ENCODE measurements at places on chromosomes 11 and 22. TPM values are rescaled to one million over a fixed set of nuclear protein-coding genes. Genes with fewer than 3 reads are reported as not detected.
A peak's percentile ranks its signal among the peaks of the same experiment; 100 is the strongest.

THRSP gene
- 0.72 TPM for total RNA-seq

FOXRED2 gene
- total RNA-seq: 42.4 TPM

MRGPRX4 gene
- not detected for total RNA-seq

FCHSD2 gene
- total RNA-seq: 20.5 TPM

DNA sequence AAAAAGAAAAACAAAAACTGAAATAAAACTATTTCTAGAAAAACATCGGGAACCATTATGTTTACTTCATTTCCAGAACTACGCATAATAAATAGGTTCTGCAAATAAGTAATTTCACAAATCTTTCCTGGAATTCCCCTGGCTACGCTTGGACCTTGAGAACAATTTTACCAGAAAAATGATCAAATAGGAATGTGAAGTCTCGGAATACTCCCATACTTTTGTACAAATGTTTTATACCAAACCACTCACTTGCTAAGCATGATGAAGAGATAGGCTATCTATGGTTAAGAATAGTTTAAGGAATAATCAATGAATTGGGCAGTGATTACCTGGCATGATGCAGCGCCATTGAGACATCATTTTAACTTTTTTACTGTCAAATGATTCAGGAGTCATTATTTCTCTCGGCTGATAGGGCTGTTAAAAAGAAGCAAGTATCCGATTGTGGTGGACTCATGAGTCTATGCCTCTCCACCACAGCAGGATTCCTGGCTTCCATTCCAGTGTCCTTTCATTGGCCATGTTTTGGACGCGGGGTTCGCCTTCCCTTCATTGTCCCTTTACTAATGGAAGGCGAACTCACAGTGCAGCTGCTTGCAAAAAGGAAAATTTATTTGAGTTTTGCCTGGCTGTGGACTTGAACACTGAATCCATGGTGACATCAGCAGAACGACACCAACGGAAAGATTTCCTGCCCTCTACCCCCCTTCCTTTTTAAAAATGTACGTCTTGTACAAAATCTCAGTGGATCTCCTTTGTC lies 39.9 kb upstream of the BLID start:
- H3K27ac ChIP-seq: no peak overlapping the region
- no peak for DNase-seq
- H3K36me3 ChIP-seq: peaks cover 24% of the 10 kb centered on the region
- H3K27me3 ChIP-seq: no peaks in the 10 kb centered on the region
- no peak overlapping the region for H3K4me3 ChIP-seq

- no peaks in the 10 kb centered on the region for H3K36me3 ChIP-seq
- no peak overlapping the region for H3K27ac ChIP-seq
- peaks cover 11% of the 10 kb centered on the region for H3K4me1 ChIP-seq
- DNase-seq: no peak
Observed at GRCh38 chr11:66448523-66448922, 9.9 kb upstream of the MRPL11 start.

- H3K27ac ChIP-seq: no peak overlapping the region
- H3K27me3 ChIP-seq: no peaks in the 10 kb centered on the region
- no peak for DNase-seq
- no peak overlapping the region for H3K4me3 ChIP-seq
- H3K36me3 ChIP-seq: no peaks in the 10 kb centered on the region
- H3K4me1 ChIP-seq: peaks cover 18% of the 10 kb centered on the region
Observed at GRCh38 chr11:70265341-70265740, 5.1 kb upstream of the PPFIA1 start.

DNA sequence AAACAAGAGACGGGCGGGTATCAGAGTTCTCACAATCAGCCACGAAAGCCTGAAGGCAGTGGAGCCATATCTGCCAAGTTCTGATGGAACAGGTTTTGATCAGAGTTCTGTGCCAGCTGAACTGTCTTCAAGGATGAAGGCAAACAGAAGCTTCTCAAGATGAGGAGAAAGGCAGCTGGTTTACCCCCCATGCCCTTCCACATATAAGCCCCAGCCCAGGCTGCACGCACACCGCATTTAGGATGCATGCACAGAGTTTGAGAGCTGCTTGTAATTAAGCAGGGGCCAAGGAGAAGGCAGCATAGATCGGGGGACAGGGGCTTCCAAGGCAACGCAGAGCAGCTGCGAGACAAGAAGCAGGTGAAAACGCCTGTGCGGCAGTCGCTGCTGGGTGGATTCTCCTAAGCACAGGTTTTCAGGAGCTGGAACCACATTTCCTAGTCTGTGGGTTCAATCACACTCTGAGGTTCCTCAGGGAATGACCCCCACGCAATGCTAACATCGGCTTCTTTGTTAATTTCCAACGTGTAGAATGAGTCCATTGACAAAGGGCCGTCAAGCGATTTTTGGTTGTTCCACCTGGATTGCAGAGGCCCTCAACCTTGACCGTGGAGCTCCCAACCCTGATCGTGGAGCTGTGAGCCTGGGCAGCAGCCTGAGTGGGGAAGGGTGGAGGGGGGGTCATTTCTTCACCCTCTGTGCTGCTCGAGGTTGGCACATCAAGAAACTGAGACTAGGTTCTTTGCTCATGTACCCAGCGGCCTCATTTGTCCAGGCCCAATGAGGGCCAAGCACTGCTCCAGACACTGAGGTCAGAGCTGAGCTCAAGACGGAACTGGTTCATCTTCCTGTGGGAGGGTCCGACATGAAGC lies 81.7 kb upstream of the SHISAL1 start:
- H3K27me3 ChIP-seq: no peaks in the 10 kb centered on the region
- H3K27ac ChIP-seq: no peak overlapping the region
- no peaks in the 10 kb centered on the region for H3K36me3 ChIP-seq

DNA sequence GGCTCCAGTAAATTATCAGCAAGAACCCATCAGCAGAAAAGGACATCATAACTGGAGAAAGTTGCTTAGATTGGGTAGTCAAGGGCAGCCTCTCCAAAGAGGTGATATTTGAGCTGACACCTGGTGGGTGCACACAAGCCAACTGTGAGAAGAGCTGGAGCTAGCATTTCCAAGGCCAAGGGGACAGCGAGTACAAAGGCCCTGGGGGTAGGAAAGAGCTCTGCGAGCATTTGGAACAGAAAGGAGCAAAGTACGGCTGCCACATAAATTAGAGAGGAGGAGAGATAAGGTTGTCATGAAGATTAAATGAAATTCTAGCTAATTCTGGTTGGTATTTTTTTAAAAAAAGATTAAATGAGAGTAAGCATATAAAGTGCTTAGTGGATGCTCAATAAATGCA lies 21.7 kb upstream of the SMCO4 start:
- H3K4me3 ChIP-seq: no peak overlapping the region
- DNase-seq: no peak
- no peaks in the 10 kb centered on the region for H3K27me3 ChIP-seq
- no peaks in the 10 kb centered on the region for H3K4me1 ChIP-seq
- H3K27ac ChIP-seq: no peak overlapping the region

DNA sequence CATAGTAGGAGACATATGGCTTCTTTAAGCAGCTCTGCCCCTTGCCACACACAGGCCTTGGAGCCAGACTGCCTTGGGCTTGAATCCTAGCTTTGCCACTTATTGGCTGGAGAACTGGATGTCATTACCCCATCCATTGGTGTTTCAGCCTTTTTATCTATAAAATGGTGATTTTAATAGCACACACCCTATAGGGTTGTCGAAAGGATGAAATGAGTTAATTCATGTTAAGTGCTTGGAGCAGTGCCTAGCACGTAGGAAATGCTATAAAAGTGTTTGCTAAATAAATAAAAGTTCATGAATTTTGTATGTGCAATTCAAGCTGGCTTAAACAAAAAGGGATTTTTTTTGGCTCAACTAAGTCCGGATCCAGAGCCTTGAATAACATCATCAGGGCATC lies 120.7 kb downstream of the TIMP3 start:
- H3K4me3 ChIP-seq: no peak overlapping the region
- no peaks in the 10 kb centered on the region for H3K36me3 ChIP-seq
- no peak for DNase-seq
- peaks cover 54% of the 10 kb centered on the region for H3K27me3 ChIP-seq
- no peak overlapping the region for H3K27ac ChIP-seq
- H3K4me1 ChIP-seq: no peaks in the 10 kb centered on the region

GRCh38 chr22:19961201-19961580 lies 19.6 kb upstream of the TXNRD2 start:
- no peak overlapping the region for H3K27ac ChIP-seq
- no peak for DNase-seq
- no peaks in the 10 kb centered on the region for H3K36me3 ChIP-seq
- H3K4me1 ChIP-seq: peaks cover 15% of the 10 kb centered on the region
- H3K27me3 ChIP-seq: no peaks in the 10 kb centered on the region

GRCh38 chr11:76793391-76794291 lies 10.5 kb downstream of the TSKU start:
- no peaks in the 10 kb centered on the region for H3K27me3 ChIP-seq
- H3K36me3 ChIP-seq: peaks cover 84% of the 10 kb centered on the region
- peaks cover 54% of the 10 kb centered on the region for H3K4me1 ChIP-seq
- DNase-seq: no peak
- no peak overlapping the region for H3K4me3 ChIP-seq
- H3K27ac ChIP-seq: peak overlapping the region; percentile 72

DNA sequence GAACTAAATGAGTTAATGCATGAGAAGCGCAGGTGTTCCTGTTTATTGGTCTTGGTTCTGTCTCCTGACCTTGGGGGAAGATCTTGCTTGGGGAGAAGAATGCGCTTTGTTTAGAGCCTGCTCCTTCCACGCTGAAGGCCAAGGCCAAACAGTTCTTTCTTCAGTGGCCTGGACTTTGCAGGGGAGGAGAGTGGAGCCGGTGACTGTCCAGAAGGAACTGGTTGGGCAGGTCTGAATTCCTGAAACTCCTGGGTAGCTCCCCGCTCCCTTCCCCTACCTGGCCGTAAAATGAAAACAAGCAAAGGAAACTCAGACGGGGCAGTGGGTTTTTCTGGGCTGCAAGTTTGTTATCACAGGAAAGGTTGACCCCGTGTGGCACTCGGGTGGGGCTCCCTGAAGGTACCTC lies 3.6 kb downstream of the ARHGAP8 start:
- H3K27ac ChIP-seq: peak overlapping the region; percentile 77
- peak overlapping the region; percentile 100 for H3K4me3 ChIP-seq
- no peaks in the 10 kb centered on the region for H3K27me3 ChIP-seq
- DNase-seq: peak; percentile 77
- H3K4me1 ChIP-seq: peaks cover 47% of the 10 kb centered on the region

GRCh38 chr22:36008565-36008964 lies 20.1 kb downstream of the RBFOX2 start:
- no peaks in the 10 kb centered on the region for H3K27me3 ChIP-seq
- DNase-seq: no peak
- H3K36me3 ChIP-seq: no peaks in the 10 kb centered on the region
- H3K27ac ChIP-seq: no peak overlapping the region
- H3K4me1 ChIP-seq: no peaks in the 10 kb centered on the region

GRCh38 chr11:74354036-74354435 lies 42.6 kb upstream of the P4HA3 start:
- no peaks in the 10 kb centered on the region for H3K36me3 ChIP-seq
- no peaks in the 10 kb centered on the region for H3K27me3 ChIP-seq
- no peak for DNase-seq
- no peak overlapping the region for H3K27ac ChIP-seq

DNA sequence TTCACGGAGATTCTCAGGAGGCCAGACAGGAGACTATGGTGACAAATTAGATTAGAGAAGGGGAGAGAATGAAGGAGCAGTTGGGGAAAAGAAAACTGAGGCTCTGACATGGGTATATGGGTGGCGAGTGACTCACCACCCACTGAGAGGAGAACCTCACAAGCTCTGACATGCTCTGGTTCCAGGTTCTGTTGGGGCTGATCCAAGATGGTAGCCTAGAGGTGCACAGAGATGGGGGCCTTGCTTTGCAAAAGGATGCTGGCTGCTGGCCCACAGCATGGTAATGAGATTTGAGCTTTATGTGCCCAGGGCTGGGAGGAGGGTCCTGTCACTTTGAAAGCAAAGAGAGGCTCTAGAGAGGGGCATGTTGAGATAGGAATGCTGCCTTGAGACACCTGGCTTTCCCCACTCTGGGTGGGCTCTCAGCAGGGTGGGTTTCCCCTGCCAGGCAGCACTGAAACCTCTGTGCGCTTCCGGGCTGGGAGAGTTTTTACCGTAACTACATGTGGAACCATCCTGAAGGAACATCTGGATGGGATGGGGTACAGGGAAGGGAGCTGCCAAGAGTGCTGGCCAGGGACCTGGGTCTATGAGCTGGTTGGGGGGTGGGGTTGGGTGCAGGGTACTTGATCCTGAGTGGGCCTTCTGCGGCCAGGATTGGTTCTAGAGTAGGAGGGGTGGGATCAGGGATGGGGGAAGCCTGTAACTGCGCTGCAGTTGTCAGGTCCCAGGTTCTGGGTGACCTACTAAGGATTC lies 1.2 kb upstream of the GRK2 start:
- no peak overlapping the region for H3K27ac ChIP-seq
- DNase-seq: no peak
- no peak overlapping the region for H3K4me3 ChIP-seq
- no peaks in the 10 kb centered on the region for H3K27me3 ChIP-seq

DNA sequence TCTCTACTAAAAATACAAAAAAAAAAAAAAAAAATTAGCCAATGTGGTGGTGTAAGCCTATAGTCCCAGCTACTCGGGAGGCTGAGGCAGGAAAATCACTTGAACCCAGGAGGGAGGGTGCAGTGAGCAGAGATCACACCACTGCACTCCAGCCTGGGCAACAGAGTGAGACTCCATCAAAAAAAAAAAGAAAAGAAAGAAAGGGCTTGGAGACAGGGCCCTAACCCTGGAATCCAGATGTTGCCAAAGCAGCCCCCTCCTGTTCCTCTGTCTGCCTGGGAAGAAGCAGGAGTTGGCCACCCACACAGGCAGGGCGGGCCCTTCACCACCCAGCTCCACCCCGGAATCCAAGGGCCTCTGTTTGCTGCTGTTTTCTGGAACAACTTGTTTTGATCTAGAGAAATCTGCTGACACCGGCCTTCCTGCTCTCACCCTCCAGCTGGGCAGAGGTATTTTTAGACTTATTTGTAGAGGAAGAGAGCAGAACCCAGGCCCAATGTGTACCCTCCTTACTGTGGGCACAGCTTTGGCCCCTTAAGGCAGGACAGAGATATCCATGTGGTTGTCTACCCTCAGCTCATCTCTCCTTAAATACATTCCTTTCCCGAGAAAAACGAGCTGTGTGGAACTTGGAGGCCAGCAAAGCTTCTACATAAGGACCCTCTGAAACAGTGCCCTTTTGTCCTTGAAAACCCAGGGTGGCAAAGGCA lies 2.7 kb upstream of the NEAT1 start:
- no peaks in the 10 kb centered on the region for H3K27me3 ChIP-seq
- peak overlapping the region; percentile 59 for H3K4me3 ChIP-seq
- peaks cover 57% of the 10 kb centered on the region for H3K4me1 ChIP-seq
- peak overlapping the region; percentile 100 for H3K27ac ChIP-seq
- peaks cover 19% of the 10 kb centered on the region for H3K36me3 ChIP-seq
- DNase-seq: peak; percentile 93

- H3K27me3 ChIP-seq: no peaks in the 10 kb centered on the region
- H3K4me1 ChIP-seq: no peaks in the 10 kb centered on the region
- H3K4me3 ChIP-seq: no peak overlapping the region
- no peaks in the 10 kb centered on the region for H3K36me3 ChIP-seq
- DNase-seq: no peak
Observed at GRCh38 chr11:125157953-125158680, 6.4 kb upstream of the PKNOX2 start.

DNA sequence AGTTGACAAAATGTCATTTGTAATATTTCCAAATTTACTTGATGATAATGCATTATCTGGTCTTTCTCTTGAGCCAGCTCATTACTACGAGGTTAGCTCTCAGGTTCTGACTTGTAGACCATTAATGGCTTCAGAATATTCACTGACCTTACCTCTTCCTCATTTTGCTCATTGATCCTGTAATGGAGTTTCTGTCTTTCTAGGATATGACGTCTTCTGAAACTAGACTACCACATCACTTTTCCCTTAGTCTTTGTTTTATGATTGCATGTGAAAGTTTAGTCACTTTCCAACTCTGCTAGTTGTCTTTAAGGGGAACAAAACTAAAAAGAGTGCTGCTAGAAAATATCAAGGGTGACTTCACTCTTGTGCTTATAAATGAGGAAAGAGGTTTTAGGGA lies 697.6 kb downstream of the JRKL start:
- no peak for DNase-seq
- no peaks in the 10 kb centered on the region for H3K4me1 ChIP-seq
- no peak overlapping the region for H3K27ac ChIP-seq
- no peaks in the 10 kb centered on the region for H3K36me3 ChIP-seq
- H3K4me3 ChIP-seq: no peak overlapping the region
